ENCODE measurements at places on chromosomes 11 and 22. TPM values are rescaled to one million over a fixed set of nuclear protein-coding genes. Genes with fewer than 3 reads are reported as not detected.

DNA sequence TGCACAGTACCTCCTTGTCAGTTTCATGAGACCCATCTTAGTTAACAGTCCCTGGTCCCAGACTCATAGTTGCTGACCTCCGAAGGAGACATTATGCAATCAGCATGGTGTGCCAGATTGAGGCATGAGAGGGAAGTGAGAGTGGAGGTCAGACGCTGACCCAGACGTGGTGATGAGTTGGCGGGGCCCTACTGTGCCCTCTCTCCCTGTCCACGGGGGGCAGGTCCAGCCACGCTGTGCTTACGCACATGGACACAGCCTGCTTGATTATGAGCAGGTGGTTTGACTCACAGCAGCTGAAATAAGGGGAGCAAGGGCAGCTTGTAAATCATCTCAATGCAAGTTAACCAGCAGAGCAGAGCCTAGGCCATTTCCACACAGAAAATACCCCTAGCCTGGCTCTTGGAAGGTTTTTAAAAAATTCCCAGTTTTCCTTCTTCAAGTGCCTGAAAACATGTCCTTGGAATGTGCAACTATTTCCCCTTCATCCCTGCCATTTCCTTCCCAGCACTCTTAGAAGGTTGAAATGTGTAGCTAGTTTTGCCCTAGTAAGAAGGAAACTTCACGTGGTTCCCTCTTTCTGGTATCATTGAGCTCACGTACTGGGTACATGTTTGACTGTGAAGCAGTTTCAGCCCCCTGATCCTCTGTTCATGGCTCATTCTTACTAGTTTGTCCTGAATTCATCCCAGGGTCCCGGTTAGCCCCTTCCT is 122.6 kb upstream of the SORL1-AS1 start:
- DNase-seq: no peak

- DNase-seq: peak; percentile 14
Measured at GRCh38 chr22:19852177-19852781, 2.4 kb downstream of the GNB1L start.

GRCh38 chr11:17850336-17850735 is 115.8 kb downstream of the KCNC1 start:
- DNase-seq: no peak

GRCh38 chr11:35878741-35879140 is 65.1 kb upstream of the LDLRAD3 start:
- DNase-seq: no peak

- DNase-seq: no peak
Measured at GRCh38 chr11:72179804-72180396, 12.0 kb upstream of the FOLR1 start.

DNA sequence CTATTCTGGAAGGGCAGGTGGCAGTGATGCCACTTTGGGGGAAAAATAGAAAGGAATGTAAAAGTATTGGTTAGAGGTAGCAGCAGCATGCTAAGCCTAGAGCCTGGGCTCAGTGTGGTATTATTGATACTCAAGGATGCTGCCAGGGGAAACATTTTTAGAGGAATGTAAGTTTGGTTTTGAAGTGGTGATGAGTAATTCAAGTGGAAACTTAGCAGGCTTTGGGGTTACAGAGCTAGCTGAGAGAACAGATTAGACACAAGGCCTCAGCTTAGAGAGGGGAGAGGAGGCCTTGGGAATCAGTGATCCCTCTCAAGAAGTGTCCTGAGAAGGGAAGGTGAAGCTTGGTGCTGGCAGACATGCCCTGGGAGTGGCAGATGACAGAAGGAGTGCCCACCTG is 32.9 kb upstream of the DDI1 start:
- no peak for DNase-seq

DNA sequence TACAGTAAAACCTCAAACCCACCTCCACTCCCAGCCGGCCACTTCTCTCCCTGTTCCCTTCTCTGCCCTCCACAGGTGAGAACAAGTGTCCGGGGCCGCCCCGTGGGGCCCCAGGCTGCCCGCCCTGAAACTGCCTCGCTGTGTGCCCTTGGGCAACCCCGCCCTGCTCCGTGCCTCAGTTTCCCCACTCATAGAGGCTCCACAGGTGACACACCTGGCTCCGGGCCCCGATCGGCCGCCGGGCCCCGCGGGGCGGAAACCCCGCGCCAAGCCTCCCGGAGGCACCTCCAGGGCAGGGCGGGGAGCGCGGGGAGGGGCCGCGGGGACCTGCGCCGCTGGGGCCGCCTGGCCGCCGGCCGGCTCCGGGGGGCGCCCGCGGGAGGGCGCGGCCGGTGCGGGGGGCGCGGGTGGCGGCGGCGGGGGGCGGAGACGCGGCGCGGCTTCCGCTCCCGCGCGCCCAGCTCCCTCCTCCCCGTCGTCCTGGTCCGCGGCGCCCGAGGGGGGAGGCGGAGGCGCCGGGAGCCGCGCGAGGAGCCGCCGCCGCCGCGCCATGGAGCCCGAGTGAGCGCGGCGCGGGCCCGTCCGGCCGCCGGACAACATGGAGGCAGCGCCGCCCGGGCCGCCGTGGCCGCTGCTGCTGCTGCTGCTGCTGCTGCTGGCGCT is at the start of gene LRP5:
Gene LRP5, plus strand, starts transcription at position 475 of the 663 bp plus-strand sequence. Its CDS starts 124 bp downstream, at position 599.
- DNase-seq: peak; percentile 25

- DNase-seq: no peak
Measured at GRCh38 chr22:33124471-33124870, 66.3 kb upstream of the SYN3 start.

- DNase-seq: no peak
Measured at GRCh38 chr11:3955299-3955665, 99.8 kb downstream of the STIM1 start.

DNA sequence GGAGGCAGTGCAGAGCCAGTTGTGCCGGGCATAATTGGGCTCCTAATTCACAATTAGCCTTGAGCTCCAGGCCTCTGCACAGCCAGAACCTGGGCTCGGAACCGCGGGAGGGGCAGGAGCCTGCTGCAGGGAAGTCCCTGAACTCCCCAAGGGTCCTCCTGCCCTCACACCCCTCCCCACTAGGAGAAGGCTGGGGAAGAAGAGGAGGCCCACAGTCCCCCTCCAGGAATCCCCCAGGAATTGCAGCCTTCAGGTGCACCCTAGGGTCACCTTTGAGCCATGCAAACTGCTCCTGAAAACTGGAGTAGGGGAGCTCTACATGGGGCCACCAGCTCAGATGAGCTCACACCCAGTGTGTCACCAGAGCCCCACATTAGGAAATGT is 93.8 kb upstream of the LMO1 start:
- DNase-seq: no peak

GRCh38 chr11:11620173-11620920 is 1.5 kb downstream of the GALNT18 start:
- no peak for DNase-seq

DNA sequence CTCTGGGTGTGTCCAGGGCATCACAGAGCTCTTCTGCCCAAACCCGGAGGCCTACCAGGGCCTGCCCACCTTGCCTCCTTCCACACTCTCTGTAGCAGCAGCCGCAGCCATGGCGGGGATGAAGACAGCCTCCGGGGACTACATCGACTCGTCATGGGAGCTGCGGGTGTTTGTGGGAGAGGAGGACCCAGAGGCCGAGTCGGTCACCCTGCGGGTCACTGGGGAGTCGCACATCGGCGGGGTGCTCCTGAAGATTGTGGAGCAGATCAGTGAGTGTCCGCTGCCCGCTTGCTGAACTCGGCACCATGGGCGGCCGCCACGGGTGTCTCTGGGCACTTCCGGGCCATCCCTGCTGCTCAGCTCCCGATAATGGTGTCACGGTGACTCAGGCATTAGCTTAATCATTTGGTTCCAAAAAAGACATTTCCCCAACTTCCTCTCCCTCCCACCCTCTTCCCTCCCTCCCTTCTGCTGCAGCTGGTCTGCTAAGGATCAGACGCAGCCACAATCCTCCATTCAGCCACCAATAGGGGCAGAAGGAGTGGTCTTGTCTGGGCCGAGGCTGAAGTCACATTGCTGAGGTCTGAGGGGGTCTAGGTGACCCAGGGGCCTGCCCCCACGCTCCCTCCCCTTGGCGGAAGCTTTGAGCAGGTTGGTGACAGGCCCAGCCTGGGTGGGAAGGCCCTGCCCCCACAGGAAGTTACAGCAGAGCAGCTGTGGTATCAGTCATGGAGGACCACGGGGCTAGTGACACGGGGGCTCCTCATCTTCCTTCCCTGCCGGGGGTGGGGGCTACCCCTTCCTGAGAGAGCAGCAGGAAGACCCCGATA is 950 bp downstream of the FERMT3 start:
- DNase-seq: peak; percentile 55

DNA sequence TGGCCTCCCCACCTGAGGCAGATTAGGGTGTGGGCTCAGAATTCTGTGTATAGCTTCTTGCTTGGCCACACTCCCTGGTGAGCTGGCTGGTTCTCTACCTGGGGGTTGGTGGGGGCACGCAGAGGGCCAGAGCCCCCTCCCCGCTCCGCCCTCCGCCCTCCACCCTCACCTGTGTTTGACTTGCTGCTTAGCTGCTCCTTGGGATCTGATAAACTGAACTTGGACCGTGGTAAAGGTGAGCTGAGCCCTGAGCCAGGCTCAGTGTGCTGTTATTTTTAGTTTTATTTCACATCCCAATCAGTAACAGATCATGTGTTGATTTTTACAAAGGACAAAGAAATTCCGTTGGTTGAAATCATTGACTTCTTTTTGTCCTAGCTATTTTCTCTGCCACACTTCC is 2.0 kb downstream of the OVOL1 start:
- DNase-seq: no peak

Gene PDGFB
- total RNA-seq: 0.45 TPM

Gene POU2AF3
- not detected for total RNA-seq

Gene RTCB
- total RNA-seq: 30.1 TPM

Gene CRY2
- total RNA-seq: 248 TPM

Gene KDM4E
- not detected for total RNA-seq

Gene TIMP3
- not detected for total RNA-seq

Gene LDHAL6A
- not detected for total RNA-seq

All from CD4-positive, alpha-beta T cell (primary cell).